ENCODE measurements at places on chromosomes 13 and 19.

DNA sequence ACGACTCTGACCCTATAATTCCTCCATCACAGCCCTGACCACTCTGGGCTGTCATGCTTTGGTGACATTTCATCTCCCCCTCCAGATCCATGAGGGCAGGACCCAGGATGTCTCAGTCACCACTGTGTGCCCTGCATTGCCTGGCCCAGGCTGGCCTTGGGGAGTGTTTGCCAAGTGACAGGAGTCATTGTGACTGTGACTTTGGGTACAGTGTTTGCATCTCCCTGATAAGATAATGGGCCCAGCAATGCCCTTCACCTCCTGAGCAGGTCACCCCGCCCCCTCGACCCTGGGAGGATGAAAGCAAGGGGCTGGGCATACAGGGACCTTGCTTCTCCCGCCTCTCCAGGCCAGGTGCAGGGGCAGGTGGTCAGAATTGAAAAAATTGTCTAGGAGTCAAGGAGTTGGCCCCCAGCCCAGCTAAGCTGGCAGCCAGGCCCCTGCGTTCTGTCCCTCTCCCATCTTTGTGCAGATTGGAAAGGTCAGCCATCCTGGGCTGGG lies 5.9 kb upstream of the ATP4A start:
- no peak for DNase-seq

DNA sequence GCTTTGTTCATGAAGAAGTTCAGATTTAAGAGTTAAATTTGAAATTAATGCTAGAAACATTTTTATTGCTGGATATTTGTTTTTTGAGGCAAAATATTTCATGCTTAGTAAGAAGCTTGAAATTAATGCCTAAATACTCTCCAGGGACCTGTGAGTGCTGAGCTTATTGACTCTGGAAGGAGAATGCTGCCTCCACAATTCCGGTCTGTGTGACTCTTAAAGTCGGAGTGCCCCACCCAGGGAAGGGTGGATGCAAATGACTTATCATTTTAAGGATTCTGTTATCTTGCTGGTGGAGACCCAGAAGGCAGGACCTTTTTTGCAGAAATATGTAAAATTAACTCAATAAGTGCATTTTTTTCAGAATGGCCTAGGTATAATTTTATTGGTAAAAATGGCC lies 143.8 kb upstream of the RXFP2 start:
- no peak for DNase-seq

DNA sequence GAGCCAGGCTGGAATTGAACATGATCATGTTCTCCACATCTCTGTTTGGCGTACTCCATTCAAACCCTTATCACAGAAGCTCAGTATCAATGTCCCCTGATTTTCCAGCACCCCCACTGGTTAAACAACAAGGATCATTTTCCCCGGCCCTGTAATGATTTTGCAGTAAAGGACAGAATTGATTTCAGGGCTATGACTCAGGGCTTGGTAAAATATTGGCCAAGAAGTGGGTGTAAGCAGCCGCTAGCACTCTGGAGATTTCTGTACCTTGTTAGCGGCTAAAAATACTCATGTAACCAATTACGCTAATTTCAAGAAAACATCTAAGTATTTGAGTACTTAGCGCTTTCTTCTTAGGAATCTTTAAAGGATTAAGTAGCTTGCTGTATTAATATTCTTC lies 69.5 kb upstream of the FNDC3A start:
- no peak for DNase-seq

- DNase-seq: no peak
Observed at GRCh38 chr19:47660435-47660832, 51.5 kb downstream of the BICRA start.

DNA sequence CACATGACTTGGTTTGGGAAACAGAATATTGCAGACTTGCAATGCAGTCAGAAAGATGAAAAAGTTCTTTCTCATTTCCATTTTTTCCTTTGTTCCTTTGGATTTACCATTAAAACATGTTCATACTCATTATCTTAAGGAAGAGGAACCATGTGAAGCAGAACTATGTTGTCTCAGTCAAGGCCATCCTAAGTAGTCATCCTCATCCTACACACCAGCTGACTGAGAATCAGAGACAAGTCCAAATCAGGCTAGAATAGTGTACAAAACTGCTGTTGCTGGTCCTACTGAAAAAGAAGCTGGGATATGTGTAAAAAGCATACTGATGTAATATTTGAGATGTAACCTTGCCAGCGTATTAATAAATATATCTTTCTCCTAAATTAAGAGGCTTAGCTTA lies 433.4 kb downstream of the SLITRK5 start:
- no peak for DNase-seq

GRCh38 chr19:48991873-48992580 lies 1.1 kb downstream of the GYS1 start:
- DNase-seq: peak; percentile 75

- DNase-seq: no peak
Observed at GRCh38 chr13:51562011-51562671, 22.1 kb upstream of the WDFY2 start.

DNA sequence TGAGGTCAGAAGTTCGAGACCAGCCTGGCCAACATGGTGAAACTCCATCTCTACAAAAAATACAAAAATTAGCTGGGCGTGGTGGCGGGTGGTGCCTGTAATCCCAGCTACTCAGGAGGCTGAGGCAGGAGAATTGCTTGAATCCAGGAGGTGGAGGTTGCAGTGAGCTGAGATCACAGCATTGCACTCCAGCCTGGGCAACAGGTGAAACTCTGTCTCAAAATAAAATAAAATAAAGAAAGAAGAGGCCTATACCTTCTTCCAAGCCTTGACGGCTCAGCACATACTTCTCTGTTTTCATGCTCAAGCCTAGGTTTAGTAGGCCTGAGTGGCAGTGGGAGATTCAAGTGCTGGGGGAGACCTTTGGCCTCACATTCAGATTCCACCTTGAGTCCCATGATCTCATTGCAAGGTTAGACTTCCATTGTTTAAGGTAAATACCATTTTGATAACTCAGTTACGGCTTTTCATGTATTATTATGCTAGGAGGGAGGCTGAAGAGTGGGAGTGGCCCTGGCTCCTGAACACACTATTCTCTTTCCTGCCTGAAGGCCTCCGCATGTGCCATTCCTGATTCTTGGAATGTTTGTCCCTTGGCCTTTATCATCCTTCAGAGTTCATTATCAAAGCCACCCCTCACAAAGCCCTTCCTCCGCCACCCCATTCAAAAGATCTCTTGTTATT lies 1.6 kb upstream of the SPINT2 start:
- no peak for DNase-seq

- DNase-seq: no peak
Observed at GRCh38 chr19:37914908-37915307, 7.9 kb downstream of the SIPA1L3 start.

GRCh38 chr19:12792853-12793289 lies 1.6 kb downstream of the JUNB start:
- DNase-seq: no peak

GRCh38 chr19:6608940-6609339 lies 18.0 kb upstream of the CD70 start:
- peak; percentile 25 for DNase-seq

DNA sequence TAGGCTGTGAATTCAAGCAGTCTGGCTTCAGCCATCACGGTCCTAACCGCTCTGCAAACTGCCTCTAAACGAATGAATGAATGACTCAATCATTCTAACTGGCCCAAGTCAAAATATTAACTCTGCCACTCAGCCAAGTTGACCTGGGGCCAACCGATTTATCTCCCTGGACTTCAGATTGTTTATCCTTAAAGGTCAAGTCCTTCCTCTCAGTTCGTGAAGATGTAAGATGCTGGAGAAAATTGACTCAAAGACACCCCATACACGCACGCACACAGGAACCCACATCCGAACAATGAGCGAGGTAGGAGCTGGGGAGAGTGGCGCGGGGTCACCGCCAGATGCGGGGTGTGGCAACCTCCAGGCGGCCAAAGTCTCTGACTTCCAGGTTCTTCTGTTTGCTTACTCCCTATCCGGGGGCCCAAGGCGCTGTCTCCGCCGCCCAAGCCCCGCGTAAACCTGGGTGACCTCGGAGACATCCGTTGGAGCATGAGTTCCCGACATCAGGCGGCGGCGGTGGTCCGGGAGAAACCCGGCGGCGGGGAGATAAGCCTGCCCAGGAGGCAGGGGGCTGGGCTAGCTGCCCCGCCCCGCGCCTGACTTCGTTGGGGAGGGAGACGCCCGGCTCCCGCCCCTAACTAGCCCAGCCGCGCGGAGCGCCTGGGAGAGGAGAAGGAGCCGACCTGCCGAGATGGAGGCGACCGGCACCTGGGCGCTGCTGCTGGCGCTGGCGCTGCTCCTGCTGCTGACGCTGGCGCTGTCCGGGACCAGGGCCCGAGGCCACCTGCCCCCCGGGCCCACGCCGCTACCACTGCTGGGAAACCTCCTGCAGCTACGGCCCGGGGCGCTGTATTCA lies at the start of gene CYP2S1:
TSS of gene CYP2S1 (plus strand) at position 646 of the 856 bp plus-strand sequence. CDS start at position 692, 46 bp downstream.
- no peak for DNase-seq

- no peak for DNase-seq
Observed at GRCh38 chr13:95813139-95813538, 136.2 kb downstream of the DNAJC3 start.

DNA sequence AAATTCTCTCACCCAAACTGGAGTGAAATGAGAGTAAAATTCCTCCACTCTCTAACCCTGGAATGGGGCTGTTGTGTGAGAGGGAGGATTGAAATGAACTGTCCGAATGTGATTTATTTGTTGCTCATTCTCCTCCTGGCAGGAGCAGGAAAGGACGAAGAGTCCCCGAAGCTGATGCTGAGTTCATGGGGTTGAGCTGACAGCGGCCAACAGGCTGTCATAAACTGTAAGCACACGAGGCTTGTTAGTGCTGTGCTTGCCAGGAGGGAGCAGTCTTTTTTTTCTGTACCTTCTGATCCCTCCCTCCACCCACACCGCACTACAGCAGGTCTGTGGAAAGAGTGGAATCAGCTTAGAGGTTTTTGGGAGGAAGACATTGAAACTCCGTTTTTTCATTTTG lies 33.1 kb upstream of the ZNF331 start:
- no peak for DNase-seq

- no peak for DNase-seq
Observed at GRCh38 chr13:41049480-41050440, 11.5 kb upstream of the WBP4 start.

- no peak for DNase-seq
Observed at GRCh38 chr13:110950819-110951570, 36.1 kb upstream of the ANKRD10 start.

DNA sequence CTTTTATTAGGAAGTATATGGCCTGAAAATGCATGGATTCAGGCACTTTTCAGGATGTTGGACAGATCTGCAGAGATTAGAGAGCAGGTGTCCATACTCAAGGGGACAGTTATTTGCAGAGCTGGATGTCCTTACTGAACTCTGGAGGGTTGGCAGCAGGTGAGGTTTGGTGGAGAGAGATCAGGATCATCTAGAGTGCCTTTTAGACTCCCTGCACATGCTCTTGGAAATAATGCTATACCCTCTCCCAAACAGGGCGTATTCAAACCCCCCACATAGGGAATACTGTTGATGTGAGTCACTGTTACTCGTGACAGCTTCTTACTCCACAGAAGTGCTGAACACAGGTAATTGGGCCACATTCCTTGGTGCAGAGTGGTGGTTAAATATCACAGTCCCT lies 725.7 kb upstream of the SGCG start:
- no peak for DNase-seq

DNA sequence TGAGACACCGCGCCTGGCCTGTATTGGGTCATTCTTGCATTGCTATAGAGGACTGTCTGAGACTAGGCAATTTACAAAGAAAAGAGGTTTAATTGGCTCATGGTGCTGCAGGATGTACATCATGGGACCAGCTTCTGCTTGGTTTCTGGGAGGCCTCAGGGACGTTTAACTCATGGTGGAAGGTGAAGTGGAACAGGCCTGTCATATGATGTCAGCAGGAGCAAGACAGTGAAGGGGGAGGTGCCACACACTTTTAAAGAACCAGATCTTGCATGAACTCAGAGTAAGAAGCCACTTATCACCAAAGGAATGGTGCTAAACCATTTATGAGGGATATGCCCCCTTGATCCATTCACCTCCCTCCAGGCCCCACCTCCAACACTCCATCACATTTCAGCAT lies 18.7 kb downstream of the CARD8 start:
- DNase-seq: no peak

GRCh38 chr13:61592489-61592888 lies 176.8 kb upstream of the PCDH20 start:
- DNase-seq: no peak

- DNase-seq: no peak
Observed at GRCh38 chr13:20258208-20258962, 26.3 kb upstream of the GJB6 start.

GRCh38 chr19:4983346-4984105 lies 14.6 kb downstream of the KDM4B start:
- no peak for DNase-seq

DNA sequence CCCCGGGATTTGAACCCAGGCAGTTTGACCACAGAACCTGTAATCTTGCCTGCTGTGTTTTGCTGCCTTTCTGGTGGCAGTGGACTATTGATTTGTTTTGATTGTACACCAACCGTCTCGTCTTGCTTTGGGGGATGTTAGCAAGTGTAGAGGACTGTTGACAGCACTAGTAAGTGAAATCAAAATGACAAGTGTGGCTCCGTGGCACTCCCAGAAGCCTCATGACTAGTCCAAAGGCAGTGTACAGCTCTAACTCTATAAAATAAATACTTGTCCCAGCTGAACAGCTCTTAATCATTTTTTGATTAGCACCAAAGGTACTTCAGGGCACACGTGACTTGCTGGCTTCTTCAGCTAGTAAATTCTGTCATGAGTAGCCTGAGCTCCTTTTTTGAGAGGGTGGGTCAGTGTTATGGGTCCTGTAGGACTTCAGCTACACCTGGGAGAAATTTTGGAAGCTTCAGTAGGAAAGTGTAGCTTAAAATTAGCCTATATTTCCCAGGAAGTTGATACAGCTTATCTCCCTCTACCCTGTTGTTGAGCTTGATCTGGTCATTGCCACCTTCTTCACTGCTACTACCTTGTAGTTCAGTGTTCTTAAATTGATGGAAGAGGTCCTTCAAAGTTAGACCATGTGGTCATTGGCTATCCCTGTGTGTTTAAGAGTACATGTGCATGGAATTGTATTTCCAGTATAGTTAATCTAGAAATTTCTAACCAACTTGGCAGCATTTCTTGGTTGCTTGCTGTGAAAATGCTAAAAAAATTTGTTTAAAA lies 15.1 kb downstream of the TM9SF2 start:
- DNase-seq: no peak

DNA sequence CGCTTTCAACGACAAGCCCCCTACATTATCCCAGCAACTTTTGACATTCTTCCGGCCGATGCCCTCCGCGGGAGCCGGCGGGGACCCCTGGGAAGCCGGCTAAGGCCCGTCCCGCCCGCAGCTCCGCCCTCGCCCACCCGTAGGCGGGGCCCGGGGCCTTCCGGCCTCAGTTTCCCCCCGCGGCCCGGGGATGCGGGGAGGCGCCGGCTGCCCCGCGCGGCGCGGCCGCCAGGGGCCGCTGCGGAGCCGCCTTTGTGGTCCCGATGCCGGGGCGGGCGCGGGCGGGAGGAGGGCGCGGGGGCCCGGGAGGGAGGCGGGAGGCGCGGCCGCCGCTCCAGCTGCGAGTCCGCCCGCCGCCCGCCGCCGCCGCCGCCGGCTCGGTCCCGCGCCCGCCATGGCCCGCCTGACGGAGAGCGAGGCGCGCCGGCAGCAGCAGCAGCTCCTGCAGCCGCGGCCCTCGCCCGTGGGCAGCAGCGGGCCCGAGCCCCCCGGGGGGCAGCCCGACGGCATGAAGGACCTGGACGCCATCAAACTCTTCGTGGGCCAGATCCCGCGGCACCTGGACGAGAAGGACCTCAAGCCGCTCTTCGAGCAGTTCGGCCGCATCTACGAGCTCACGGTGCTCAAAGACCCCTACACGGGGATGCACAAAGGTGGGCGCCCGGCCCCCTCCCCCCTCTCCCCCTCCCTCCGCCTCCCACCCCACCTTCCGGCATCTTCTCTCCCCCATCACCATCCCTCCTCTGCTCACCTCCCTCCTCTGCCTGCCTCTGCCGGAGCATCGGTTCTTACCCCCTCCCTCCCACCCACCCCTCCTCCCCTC lies at the start of gene CELF5:
TSS of gene CELF5 (plus strand) at position 316 of the 823 bp plus-strand sequence. CDS start at position 395, 79 bp downstream.
- peak; percentile 68 for DNase-seq

Data from femur (tissue), 1 donor.